A549 treated with DMSO at 1 μM for 4 hours (cell line): ENCODE measurements at places on chromosomes 11 and 22. TPM values are rescaled to one million over a fixed set of nuclear protein-coding genes. Genes with fewer than 3 reads are reported as not detected.

The F2 gene
- 1.9 to 3.1 TPM (median 2.1 TPM) in 5 replicates for total RNA-seq

The PPM1F gene
- 17.7 to 22.4 TPM (median 21.2 TPM) in 5 replicates for total RNA-seq

The PGA5 gene
- total RNA-seq, result 0.10 TPM in 1 of 5 replicates, not detected in the others

The DEUP1 gene
- total RNA-seq, result not detected in 5 replicates

The RAB3IL1 gene
- total RNA-seq, result 9.9 to 13.9 TPM (median 10.2 TPM) in 5 replicates

The NXPE2 gene
- not detected in 5 replicates for total RNA-seq

The CSNK2A3 gene
- 1.6 to 2.5 TPM (median 1.9 TPM) in 5 replicates for total RNA-seq

The PATE2 gene
- not detected in 5 replicates for total RNA-seq

The SMC1B gene
- total RNA-seq, result 0.01 to 0.04 TPM in 2 of 5 replicates, not detected in the others

The MUC6 gene
- 0.01 TPM in 2 of 5 replicates, not detected in the others for total RNA-seq

The OR10S1 gene
- not detected in 5 replicates for total RNA-seq

The APOA4 gene
- not detected in 5 replicates for total RNA-seq

The ABCG4 gene
- total RNA-seq, result 0.19 to 0.36 TPM (median 0.25 TPM) in 5 replicates

The APOA5 gene
- total RNA-seq, result not detected in 5 replicates

The USP2 gene
- 0.32 to 0.58 TPM (median 0.38 TPM) in 5 replicates for total RNA-seq

The KCNQ1OT1 gene
- 0.03 to 0.06 TPM (median 0.05 TPM) in 5 replicates for total RNA-seq

The SCN2B gene
- total RNA-seq, result not detected in 5 replicates

The ME3 gene
- total RNA-seq, result 15.8 to 19.2 TPM (median 18.5 TPM) in 5 replicates

The KLHDC7B gene
- total RNA-seq, result 0.02 to 0.05 TPM (median 0.05 TPM) in 3 of 5 replicates, not detected in the others

The APOL5 gene
- not detected in 5 replicates for total RNA-seq

The ACER3 gene
- total RNA-seq, result 17.0 to 21.4 TPM (median 19.9 TPM) in 5 replicates

The UBASH3B gene
- 46.5 to 60.3 TPM (median 57.8 TPM) in 5 replicates for total RNA-seq

The NUDT8 gene
- 8.7 to 14.8 TPM (median 11.6 TPM) in 5 replicates for total RNA-seq

The SERPING1 gene
- total RNA-seq, result 0.29 to 0.55 TPM (median 0.46 TPM) in 5 replicates

The KCNJ4 gene
- total RNA-seq, result 0.09 to 0.14 TPM (median 0.12 TPM) in 4 of 5 replicates, not detected in the other

The TRIM48 gene
- total RNA-seq, result not detected in 5 replicates
